OCI-LY7 (cell line): ENCODE measurements at places on chromosomes 12 and 14. TPM values are rescaled to one million over a fixed set of nuclear protein-coding genes. Genes with fewer than 3 reads are reported as not detected.
A peak's percentile ranks its signal among the peaks of the same experiment; 100 is the strongest.

DNA sequence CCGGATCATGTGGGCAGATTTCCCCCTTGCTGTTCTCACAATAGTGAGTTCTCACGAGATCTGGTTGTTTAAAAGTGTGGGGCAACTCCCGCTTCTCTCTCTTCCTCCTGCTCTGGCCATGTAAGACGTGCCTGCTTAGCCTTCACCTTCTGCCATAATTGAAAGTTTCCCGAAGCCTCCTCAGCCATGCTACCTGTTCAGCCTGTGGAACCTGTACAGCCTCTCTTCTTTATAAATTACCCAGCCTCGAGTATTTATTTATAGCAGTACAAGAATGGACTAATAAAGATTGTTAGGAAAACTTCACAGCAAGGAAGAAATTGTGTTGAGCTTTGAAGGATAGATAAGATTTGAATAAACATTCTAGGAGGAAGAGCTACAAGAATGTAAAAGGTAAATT, 52.1 kb downstream of the KDM5A start:
- no peak for DNase-seq

DNA sequence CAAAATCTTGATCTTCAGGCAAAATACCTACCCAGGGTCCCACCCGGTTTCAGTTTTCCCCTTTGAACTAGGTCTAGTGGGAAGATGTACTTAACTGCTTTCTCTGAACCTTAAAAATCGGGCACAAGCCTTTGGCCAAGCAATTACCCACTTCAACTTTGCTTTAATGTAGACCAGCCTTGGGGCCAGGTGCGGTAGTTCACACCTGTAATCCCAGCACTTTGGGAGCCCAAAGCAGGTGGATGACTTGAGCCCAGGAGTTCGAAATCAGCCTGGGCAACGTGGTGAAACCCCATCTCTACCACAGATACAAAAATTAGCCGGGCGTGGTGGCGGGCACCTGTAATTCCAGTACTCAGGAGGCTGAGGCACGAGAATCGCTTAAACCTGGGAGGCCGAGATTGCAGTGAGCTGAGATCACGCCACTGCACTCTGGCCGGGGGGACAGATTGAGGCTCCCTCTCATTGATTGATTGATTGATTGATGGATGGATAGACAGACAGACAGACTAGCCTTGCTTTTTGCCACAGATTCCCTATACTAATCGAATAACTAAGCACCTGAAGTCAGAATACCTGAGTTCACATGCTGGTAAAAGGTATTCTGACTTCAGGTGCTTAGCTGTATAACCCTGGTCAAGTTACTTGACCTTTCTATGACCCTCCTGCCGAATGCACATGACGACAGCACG, 1.9 kb downstream of the CLIP1 start:
- DNase-seq: no peak

GRCh38 chr12:123720141-123720814, 8.1 kb downstream of the ATP6V0A2 start:
- DNase-seq: no peak

DNA sequence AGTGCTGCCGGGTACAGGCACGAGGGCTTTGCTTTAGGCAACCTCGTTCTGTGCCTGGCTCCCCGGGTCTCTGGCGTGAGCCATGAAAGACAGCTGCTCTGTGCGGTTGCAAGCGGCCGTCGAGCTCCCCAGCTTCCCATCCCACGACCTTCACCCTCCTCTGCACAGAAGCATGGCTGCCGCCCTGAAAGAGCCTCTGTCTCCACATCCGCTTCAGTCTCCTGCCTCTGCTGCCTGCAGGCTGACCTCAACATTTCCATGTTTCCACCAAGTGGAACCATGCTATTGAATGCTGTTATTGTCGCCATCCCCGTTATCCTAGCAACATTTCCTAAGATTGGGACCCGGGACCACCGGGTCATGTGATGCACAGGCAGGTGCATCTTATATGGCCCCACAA, 57.1 kb downstream of the KDM2B start:
- peak; percentile 75 for DNase-seq

DNA sequence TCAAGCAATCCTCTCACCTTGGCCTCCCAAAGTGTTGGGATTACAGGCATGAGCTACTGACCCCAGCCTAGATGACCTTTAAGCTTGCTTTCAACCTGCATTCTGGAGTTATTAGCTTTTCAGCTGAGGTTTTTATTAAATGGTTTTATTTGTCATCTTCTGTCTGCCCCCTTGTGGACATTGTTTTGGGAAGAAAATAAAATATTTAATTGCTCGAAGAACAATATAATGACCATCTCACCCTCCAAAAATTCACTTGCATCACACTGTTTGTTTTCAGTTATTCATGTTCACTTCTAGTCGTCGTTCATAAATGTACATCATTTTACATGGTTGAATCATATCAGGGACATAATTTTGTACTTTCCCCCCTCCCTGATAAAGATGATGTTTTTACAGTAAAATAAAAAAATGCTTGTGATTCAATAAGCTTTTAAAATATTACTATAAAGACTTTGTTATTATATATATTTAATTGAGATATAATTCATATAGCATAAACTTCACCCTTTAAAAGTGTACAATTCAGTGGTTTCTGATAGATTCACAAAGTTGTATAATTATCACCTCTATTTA, 10.1 kb upstream of the SPATS2 start:
- peak; percentile 64 for DNase-seq

- no peak for DNase-seq
Measured at GRCh38 chr14:24072436-24072835, 1.1 kb downstream of the CPNE6 start.

Gene NEUROD4
- not detected in 2 replicates for total RNA-seq

GRCh38 chr12:3091038-3091319, 13.8 kb downstream of the TSPAN9 start:
- DNase-seq: no peak

DNA sequence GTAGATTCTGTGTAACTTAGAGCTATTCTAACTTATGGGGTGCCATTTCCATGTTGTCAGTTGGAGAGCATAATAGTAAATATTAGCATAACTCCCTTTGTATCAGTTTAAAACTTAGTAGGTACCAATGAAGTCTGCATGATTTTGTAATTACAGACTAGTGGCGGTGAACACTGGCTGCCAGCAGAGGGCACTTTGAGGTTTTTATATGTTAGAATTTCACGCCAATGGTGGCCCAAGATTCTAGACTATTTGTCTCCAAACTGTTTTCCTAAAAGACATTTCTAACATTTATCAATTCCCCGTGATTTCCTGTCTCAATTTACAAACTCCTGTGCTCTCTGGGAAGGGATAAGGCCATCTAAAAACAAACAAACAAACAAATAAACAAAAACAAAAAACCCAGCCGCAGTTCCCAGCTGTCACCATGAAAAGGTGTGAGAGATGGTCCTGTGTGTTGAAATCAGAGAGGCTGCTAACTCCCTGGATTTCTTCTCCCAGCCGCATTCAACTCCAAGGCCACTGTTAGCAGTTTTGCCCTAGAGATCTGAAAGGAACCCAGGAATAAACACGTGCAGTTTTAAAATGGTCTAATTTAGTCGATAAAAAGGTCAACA, 57.6 kb downstream of the BRMS1L start:
- DNase-seq: peak; percentile 49

DNA sequence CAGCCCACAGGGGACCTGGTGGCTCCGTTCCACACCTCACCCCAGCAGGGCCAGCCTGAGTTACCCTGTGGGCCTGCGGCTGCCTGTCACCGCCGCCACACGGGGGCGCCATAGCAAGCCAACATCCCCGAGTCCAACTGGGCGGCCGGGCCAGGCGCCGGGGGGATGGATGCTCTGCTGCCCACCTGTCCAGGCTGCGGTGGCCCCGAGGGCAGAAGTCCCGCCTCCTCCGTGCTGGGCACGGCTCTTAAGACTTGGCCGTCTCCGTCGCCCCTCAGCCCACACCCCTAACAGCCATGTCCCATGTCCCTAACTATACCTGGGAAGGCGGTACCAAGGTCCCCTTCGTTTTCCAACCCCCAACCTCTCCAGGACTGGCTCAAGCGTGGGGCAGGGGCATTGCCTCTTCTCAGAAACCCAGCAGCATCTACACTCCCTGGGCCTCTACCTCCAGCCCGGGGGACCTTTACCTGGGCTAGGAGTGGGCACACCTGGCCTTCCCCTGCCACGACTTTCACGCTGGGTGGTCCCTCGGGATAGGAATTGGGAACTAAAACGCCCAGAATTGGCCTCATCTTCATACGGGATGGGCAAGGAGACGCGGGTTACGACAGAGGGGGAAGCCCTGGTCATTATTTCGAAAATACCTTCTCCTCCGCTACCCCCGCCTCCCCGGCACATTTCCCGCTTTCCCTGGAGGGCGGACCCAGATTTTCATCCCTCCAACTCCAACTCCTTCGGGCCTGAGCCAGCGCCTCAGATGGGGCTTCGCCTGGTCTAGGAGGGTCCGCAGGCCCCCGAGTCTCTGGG, 1.1 kb upstream of the CYP46A1 start:
- peak; percentile 84 for DNase-seq

Gene FAIM2
- 0.10 and 0.35 TPM in 2 replicates for total RNA-seq

Gene MEG3
- total RNA-seq: not detected in 2 replicates

Gene DPPA3
- total RNA-seq: not detected in 2 replicates

GRCh38 chr12:12323591-12323990, 26.5 kb downstream of the MANSC1 start:
- DNase-seq: no peak

DNA sequence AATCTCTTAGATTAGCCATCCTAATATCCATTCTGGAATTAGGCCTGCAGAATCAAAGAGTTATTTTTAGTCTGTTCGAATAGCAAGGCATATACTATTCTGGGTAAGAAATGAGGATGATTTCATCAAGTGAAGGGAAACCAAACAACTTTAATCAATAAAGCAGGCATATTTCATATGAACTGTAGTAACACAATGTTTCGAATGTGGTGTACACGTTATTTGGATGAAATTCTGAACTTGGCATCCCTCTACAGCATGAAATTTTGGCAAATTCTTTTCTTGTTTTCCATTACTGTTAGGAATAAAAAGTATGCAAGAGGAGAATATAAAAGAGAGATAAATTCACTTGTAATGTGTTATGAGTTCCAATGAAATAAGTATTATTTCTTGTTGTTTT, 1233.3 kb upstream of the SEL1L start:
- DNase-seq: no peak

DNA sequence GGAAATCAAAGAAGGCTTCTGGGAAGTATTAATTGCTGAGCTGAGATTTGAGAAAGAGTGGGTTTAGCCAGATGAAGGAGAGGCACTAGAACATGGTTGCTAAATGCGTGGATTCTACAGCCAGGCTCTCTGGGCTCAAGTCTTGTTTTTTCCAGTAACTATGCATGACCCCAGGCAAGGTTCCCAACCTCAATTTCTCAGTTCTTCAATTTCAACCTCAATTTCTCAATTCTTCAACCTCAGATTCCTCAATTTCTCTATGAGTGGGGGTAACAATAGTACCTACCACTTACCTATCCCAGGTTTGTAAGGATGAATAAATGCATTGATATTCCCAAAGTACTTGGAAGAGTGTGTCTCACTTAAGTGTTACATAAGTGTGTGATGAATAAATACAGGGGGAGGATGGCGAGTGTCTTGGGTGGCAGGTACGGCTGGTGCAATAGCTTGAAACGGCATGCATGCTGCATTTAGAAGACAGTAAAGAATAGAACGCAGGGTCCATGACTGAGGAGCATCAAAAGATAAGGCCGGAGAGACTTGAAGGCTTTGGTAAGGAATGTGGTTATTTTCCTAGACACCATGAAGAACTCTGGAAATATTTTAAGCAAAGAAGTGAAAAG, 149.1 kb upstream of the ATP2B1 start:
- peak; percentile 51 for DNase-seq

GRCh38 chr12:129559776-129560175, 344.0 kb downstream of the TMEM132D start:
- no peak for DNase-seq

GRCh38 chr12:104599272-104600035, 142.7 kb downstream of the CHST11 start:
- DNase-seq: no peak

GRCh38 chr14:105525861-105526775, at the start of gene TMEM121:
Gene TMEM121 (plus strand): TSS chr14:105526583. CDS start chr14:105528835, 2,252 bp downstream.
- DNase-seq: no peak

- DNase-seq: no peak
Measured at GRCh38 chr14:24809135-24809534, 175.1 kb upstream of the GZMB start.

Gene TMEM229B
- 8.5 and 11.7 TPM in 2 replicates for total RNA-seq

DNA sequence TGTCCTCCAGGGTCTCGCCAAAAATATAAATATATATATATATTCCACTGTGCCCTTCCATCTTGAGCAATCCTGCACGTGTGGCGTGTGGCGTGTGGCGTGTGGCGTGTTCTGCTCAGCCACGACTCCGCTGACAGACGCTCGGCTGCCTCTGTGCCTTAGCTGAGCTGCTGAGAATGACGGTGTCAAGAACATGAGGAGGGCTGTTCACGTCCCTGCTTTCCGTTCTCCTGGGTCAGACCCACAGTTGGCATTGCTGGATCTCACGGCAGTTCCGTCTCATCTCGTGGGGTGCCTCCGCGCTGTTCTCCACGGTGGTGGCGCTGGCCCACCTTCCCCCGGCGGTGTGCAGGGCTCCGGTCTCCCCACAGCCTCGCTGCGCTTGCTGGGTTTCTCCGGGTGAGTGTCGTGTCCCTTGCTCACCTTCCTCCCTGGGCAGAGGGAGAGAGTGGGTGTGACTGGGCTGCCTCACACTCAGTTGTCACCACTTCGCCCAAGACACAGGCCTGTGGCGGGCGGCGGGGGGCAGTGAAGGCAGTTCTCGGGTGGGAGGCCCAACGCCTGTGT, 9.4 kb downstream of the GPR132 start:
- no peak for DNase-seq

- DNase-seq: no peak
Measured at GRCh38 chr14:65100922-65101541, 1.3 kb downstream of the MAX start.

DNA sequence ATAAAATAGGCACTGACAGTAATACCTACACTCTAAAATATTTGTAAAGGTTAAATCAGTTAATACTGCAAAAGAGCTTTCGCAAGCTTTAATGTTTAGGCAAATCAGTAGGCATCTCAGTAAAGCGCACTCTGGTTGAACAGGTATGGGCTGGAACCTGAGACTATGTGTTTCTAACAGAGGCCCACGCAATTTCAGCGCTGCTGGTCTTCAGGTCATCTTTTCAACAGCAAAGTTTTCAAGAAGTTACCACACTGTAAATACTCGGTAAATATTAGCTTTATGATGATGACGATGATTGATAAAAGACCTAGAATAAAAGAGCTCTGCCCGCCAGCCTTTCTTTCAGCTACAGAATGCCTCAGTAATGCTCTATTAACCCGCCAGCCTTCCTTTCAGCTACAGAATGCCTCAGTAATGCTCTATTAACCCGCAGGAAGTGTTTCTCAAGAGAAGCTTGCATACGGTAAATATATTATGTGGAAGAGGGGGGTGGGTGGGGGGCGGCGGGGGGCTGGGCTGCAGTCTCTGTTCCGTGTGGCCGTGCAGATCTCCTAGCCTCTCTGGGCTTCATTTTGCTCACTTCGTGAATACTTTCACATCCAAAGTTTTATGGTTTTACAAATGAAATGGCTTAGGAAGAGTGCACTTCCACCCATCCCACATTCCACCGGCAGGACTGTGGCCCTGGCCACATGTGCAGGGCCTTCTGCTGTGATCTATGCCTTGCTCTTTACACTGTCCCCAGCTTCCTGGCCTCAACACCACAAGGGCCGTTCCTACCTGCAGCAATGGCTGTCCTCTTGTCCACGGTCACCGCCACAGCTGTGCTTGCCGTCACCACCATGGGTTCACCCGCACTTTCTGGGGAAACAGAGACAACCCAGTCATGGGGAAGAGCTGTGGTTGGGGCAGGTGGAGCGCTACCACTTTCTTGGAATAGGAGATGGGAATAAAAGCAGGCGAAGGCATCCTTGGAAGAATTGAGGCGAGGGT, 19.9 kb downstream of the LRTM2 start:
- no peak for DNase-seq

- DNase-seq: no peak
Measured at GRCh38 chr14:102506626-102506925, 3.0 kb downstream of the ANKRD9 start.
